Neural progenitor cell (in vitro differentiated cells): ENCODE measurements at places on chromosomes 11 and 22. TPM values are rescaled to one million over a fixed set of nuclear protein-coding genes. Genes with fewer than 3 reads are reported as not detected.

DNA sequence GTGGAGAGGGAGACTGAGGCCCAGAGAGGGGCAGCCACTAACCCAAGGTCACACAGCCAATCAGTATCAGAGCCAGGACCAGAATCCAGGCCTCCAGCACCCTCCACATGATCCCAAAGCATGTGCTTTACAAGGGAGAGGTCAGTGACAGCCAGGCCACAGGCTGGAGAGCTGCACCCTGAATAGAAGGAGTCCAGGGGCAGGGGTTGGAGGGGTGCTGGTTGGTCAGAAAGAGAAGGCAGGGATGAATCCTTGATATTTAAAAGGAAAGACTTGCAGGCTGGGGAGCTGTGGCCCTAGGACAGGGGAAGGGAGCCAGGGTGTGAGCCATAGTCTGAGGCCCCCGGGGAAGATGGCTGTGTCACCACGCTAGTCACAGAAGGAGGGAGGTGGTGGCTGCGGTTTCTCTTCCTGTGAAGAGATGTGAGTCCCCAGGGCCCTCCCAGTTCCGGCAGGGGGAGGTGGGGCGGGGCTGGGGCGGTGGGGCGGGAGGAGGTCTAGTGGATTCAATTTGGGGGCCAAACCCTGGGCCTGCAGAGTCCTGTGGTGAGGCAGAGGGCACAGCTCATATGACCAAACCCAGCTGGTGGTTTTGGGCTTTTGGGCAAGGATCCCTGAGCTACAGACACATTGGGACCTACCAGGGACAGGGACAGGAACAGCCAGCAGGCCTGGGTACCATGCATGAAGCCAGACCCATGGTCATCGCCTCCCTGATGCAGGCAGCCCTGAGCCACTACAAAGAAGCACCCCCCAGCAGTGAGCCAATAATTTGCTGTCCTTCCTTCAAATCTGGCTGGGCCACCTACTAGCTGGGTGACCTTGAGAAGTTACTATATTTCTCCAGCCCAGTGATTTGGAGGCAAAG is 14.0 kb downstream of the RAC2 start:
- no peak for DNase-seq

The PDHX gene
- total RNA-seq, result 29.5 and 38.4 TPM in 2 replicates

GRCh38 chr11:107898270-107898669 is 30.0 kb upstream of the RAB39A start:
- DNase-seq, result peak; percentile 44

DNA sequence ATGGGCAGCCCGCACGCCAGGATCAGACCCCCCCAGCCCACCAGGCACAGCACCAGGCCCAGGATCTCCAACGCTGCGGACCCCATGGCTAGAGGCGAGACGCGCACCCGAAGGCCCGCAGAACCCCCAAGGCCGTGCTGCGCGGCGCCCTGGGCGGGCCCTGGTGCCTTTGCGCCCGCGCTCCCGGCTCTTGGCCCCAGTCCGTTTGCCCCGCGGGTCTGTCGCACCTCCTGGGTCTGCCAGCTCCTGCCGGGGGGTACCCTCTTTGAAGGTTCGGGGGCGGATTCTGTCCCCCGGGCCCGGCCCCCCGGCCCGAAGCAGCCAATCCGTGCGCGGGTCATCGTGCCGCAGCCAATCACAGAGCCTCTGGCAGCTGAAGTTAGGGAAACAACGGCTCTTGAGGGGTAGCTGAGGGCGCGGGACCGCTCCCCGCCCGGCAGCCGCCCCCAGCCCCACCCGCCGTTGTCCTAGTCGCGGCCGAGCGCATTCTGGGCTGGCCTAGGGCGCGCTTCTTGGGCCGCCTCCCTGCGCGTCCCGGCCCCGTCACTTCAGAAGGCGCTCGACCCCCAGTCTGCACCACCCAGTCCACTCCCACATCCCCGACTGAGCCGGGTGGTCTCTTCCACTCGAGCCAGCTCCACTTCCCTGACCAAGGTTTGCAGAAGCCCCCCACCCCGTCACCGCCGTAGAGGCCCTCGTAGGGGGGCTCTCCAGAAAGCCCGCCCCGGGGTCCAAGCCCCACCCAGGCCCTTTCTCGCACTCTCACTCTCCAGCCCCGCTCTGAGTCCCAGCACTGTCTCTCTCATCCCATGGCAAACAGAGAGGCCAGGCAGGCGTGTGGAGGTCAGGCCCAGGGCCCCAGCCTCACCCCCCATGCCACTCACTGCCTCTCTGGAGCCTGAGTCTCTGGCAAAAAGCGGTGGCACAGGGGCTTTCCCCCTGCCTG is at the start of gene CLDN5:
CLDN5 (minus strand) TSS at position 241 of the 946 bp plus-strand sequence; CDS start at position 86, 155 bp downstream.
- peak; percentile 75 for DNase-seq

The MTCH2 gene
- total RNA-seq, result 83.6 and 93.2 TPM in 2 replicates

DNA sequence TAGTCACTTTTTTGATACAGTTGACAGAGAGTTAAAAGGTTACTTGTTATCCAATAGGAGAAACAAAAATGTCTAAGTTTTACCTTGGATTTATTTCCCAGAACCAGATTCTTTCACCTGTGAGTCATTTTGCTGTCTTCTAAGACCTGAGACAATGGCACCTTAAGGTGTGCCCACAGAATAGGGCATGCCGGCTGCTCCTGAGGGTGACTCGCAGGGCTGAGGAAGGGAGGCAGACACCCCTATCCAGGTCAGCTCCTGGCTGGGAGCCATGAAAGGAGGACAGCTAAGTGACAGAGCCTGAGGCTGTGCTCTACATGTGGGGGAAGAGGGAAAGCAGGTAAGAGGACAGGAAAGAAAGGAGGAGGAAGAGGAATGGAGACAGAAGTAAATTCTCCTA is 67.8 kb downstream of the RASSF10 start:
- DNase-seq, result no peak

The CD248 gene
- total RNA-seq, result 0.62 and 0.99 TPM in 2 replicates

DNA sequence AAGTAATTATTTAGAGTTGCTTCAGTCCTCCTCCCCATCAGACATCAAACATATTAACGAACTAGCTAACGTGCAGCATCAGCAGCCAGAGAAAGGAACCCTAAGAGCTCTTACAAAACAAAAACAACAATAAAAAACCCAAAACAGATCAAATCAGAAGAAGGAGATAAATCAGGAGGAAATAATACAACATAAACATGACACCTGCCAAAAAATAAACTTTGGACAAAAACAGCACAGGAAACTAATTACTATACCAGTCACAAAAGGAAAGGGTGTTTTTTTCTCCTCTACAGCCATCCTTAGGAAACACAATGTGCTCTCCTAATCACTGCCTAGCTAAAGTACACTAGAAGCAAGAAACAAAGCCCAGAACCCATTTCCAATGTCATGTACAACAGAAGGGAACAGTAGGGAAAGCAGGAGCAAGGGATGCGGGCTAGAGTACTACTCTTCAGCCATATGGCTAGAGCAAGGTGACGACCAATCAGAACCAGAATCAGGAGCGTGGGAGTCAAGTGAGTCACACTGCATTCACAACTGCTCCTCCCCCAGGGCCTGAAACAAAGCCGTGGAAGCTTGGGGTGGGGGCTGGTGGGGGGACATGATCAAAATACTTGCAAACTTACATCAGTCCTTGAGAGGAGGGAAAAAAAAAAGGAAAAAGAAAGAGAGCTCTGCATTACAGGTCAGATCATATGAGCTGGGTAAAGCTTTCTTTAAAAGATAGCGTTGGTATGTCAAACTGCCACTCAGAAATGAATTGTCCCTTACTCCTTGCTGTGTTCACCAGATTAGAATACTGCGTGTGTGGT is 60.4 kb downstream of the LARGE2 start:
- peak; percentile 50 for DNase-seq

The ACTN3 gene
- 20.2 and 33.0 TPM in 2 replicates for total RNA-seq

The MUC6 gene
- total RNA-seq, result not detected in 2 replicates

DNA sequence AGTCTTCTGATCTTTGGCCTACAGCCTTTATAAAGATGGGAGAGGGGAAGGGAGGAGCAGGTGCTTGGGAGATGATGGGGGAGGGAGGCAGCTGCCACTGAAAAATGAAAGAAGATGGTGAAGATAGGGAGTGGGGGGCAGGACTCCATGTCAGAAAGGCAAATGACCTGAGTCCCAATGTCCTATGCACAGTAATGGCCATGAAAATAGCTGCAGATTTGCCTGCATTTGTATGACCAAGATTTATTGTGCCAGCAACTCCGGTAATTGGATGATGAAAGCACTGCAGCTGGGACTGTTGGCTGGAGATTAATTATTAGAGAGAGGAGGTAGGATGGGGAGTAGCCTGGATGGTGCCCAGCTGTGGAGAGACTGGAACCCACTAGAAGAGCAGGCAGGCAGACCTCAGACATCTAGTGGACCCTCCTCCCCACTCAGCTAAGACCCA is 36.1 kb downstream of the NEU3 start:
- no peak for DNase-seq

DNA sequence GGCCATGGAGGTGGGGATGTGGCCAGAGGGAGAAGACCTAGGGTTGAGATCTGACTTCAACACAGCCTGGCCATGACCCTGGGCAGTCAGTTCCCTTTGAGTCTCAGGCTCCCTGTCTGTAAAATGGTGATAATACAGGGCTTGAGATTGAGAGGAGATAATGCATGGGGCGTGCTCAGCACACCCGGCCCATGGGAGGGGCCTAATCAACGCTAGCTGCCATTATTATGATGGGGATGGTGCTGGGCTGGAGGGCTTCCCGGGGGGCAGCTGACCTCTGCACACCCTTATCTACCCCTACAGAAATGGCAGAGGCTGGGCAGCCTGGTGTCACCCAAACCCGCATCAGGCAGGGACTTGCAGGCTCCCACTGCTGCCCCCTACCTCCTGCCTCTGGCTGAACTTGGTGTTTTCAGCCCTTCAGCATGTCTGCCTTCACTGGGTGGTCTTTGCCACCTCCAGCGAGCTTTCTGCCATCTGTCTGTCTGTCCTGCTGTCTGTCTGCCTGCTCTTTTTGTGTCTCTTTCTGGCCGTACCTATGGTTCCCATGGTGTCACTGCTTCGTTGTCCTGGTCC is 84.5 kb downstream of the CACNA1I start:
- no peak for DNase-seq

GRCh38 chr11:28759311-28759710 is 651.1 kb downstream of the METTL15 start:
- no peak for DNase-seq

DNA sequence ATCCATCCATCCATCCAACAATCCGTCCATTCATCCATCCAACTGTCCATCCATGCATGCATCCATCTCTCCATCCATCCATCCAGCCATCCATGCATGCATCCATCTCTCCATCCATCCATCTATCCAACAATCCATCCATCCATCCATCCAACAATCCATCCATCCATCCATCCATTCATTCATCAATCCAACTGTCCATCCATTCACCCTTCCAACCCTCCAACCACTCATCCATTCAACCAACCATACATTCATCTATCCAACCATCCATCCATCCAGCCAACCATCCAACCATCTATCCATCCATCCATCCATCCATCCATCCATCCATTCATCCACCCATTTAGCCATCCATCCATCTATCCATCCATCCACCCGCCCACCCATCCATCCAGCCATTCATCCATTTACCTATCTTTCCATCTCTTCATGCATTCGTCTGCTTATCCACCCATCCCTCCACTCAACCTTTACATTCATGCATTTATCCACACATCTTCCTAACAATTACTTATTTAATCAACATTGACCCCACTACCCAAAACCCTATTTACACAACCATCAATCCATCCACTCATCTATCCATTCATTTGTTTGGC is 12.6 kb downstream of the CACNA1I start:
- no peak for DNase-seq

The GRAP2 gene
- total RNA-seq, result not detected in 2 replicates

The PSMC3 gene
- 126 and 175 TPM in 2 replicates for total RNA-seq

GRCh38 chr11:106828976-106829375 is 189.3 kb downstream of the GUCY1A2 start:
- DNase-seq, result no peak

DNA sequence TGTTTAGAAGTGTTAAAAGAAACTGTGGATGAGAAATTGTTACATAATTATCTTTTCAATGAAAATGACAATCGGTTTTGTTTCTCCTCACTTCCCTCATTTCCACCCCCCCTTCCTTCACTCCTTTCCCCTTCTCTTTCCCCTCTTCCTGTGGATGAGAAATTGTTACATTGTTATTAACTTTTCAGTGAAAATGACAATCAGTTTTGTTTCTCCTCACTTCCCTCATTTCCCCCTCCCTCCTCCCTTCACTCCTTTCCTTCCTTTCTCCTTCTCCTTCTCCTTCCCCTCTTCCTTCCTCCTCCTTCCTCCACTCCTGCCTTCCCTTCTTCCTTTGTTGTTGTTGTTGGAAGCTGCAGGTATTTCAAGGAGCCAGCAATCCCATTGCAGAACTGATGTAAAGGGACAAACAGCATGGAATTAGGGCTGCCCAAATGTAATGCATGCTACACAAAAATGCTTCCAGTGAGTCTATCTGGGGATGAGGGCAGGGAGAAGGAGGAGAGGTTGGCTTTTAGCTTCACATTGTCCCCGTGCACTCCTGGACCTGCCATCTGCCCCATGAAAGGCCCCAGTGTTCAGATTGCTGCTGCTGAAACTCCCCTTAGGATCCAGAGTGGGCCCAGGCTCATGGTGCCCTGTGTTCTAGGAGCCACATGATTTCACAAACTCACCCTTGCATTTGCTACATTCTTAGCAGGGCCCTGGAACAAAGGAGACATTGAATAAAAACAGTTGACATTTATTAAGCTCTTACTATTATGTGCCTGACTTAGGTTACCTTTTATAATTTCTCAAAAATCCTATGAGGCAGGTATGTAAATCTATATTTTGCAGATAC is 133.0 kb upstream of the TIMP3 start:
- no peak for DNase-seq
